ENCODE measurements at places on chromosomes 3 and 15. TPM values are rescaled to one million over a fixed set of nuclear protein-coding genes. Genes with fewer than 3 reads are reported as not detected.

DNA sequence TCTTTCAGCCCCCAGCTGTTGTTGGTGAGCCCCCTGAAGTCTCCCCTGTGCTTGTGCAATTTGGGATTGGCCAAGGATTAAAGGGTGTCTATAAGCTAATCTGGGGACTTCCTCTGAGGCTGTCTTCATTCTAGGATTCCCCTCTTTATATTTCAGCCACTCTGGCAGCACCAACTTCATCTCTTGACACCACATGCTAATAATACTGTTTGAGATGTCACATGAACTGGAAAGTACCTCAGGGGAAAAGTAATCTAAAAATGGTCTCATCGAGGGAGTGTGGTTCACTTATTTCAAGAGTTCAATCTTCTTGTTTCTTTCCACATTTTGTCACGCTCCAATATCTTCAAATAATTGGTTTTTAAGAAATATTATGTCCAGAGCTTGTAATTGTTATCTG lies 279.2 kb upstream of the TMC3 start:
- DNase-seq = no peak

Gene REC114
- total RNA-seq = not detected

Gene DYNC1LI1
- total RNA-seq = 56.1 TPM

- DNase-seq = no peak
These were observed 34.3 kb downstream of the PLXNA1 start for GRCh38 chr3:127017229-127017628.

DNA sequence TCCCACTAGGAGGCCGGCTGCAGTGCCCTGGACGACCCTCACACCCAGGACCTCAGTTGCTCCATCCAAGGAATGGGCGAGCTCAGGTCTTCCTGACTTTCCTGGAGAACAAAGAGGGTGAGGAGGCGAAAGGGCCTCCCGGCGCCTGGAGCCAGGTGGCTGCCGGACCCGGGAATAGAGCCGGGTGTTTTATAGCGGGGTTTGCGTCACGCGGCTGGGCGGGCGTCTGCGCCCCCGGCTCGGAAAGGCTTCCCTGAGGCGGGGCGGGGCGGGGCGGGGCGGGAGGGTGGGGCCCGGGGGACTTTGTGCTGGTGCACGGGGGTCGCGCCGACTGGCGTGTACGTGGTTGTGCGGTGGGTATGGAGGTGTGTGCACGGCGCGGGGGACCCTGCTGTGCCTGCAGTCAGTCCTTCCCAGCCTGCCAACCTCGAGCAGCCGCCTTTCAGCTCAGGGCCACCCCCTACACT lies 4.6 kb upstream of the PRKCD start:
- DNase-seq = no peak

Gene STARD9
- total RNA-seq = 5.9 TPM

GRCh38 chr3:132870541-132870940 lies 148.3 kb upstream of the NPHP3 start:
- peak; percentile 11 for DNase-seq

DNA sequence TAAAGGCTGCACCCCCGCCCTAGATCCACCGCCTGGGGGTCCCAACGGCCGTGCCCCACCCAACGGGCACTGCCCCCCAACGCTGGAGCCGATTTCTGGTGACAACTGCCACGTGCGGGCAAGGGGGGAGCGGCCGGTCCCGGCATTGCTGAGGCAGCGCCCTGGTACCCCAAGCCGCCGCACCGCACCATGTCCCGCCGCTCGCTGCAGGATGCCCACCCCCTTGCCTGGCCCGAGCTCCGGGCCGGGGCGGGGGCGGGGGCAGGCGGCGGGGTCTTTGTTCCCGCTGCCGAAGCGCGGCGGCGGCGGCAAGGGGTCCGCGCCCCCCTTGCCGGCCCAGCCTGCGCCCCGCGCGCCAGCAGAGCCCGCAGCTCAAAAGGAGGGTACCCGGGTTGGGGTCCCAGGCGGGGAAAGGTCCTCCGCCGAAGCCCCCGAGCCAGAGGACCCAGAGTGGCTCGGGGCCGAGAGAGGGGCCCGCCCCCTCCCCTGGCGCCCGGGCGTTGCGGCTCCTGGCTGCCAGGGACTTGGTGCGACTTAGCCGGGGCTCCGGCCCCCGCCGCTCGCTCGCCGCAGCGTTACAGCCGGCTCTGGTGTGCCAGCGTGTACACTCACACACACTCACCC lies 678 bp downstream of the SEMA7A start:
- no peak for DNase-seq

GRCh38 chr15:67969892-67970291 lies 84.2 kb upstream of the PIAS1 start:
- no peak for DNase-seq

- DNase-seq = no peak
These were observed 12.4 kb downstream of the CLDN11 start for GRCh38 chr3:170431054-170431453.

- no peak for DNase-seq
These were observed 88.1 kb upstream of the TGFBR2 start for GRCh38 chr3:30518181-30518864.

Gene MYO1E
- total RNA-seq = 81.3 TPM

GRCh38 chr15:31280046-31280830 lies 46.4 kb upstream of the KLF13 start:
- DNase-seq = peak; percentile 62

GRCh38 chr15:41018534-41018933 lies 65.3 kb downstream of the CHAC1 start:
- DNase-seq = peak; percentile 53

DNA sequence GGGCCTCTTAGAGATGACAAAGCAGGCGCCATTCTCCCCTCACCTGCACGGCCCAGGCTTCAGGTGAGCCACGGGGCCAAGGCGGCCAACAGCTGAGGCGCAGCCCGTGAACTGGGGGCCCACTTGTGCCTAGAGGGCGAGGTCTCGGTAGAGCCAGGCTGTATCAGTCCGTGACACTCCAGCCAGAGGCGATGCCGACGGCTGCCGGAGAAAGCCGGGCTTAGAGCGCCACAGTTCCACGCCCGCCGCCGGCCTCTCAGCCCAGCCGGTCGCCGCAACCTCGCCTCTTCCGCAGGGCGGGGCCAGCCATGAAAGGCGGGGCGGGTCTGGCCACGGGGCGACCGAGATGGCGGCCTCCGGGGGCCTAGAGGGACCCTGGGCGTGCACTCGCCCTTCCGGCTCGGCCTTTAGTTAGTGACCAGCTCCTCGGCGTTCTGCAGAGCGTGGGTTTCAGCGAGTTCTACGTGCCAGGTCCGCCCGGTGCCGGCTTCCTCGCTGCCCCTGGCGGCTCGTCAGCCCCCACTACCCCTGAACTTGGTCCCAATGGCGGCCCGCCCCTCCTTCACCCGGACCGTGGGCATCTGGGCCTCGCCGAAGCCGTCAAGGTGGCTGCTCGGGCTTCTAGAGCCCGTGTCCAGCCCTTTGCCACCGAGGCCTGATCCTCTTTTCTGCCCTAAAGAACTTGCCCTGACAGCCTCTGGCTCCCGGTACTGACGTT lies at the start of gene ZNF621:
Gene ZNF621 (plus strand): TSS at position 393 of the 718 bp plus-strand sequence. CDS start 881 bp downstream, outside the sequence.
- peak; percentile 89 for DNase-seq

Gene EXD1
- total RNA-seq = not detected

Gene STRIT1
- not detected for total RNA-seq

Gene KCNH8
- total RNA-seq = not detected

Gene MLH1
- 85.8 TPM for total RNA-seq

DNA sequence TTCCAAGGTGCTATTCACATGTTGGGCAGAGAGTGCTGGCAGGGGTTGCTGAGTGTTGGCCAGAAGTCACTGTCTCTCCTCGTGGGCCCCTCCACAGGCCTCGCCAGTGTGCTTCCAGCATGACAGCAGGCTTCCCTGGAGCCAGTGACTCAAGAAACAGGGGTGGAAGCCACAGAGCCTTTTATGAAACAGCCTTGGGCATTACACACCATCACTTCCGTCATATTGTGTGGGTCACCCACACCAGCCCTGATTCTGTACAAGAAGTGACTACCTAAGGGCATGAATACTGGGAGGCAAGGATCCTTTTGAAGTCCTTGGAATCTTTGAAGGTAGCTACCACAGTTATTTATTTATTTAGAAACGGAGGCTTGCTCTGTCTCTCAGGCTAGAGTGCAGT lies 177.6 kb upstream of the UBE3A start:
- DNase-seq = no peak

DNA sequence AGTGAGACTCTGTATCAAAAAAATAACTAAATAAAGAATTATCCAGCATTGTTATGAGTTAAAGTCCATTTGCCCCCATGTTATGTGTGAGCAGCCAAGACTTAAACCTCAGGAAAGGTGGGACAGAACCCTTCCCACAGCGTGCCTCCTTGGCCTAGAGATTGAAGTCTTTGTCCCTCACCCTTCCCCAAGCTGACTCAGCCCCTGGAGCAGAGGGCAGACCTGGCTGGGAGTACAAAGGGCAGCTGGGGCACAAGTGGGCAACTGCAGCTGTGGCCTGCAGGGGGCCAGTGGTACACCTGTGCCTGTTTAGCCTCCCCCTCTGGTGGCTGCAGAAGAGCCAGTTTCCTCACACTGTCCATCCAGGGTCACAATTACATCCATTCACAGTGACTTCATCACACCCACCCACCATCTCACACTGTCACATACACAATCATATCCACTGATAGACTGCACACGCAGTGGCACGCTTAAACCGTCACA lies 940 bp upstream of the ACY1 start:
- no peak for DNase-seq

Gene NPAP1
- not detected for total RNA-seq

- DNase-seq = no peak
These were observed 24.6 kb upstream of the APEH start for GRCh38 chr3:49649576-49649975.

Gene SH2D7
- not detected for total RNA-seq

DNA sequence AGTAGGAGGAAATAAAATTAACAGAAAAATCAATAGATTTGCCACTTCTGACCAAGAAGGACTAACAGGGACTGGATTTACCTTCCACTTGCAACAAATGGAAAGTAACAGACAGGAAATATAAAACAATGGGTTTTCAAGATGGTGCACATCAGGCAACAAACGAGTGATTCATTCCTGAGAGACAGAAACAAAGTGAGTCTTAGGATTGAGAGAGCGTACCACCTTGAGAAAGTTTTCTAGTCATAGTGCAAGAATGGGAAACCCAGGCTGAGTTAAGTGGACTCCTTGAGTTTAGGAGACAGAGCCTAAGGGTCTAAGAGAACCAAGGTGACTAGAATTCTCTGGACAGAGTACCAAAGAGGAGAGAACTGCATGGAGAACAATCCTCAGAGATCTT lies 101.7 kb downstream of the PPP2R3A start:
- peak; percentile 8 for DNase-seq

- no peak for DNase-seq
These were observed 58.1 kb downstream of the EXOG start for GRCh38 chr3:38554127-38554827.

Gene SCN11A
- total RNA-seq = not detected

DNA sequence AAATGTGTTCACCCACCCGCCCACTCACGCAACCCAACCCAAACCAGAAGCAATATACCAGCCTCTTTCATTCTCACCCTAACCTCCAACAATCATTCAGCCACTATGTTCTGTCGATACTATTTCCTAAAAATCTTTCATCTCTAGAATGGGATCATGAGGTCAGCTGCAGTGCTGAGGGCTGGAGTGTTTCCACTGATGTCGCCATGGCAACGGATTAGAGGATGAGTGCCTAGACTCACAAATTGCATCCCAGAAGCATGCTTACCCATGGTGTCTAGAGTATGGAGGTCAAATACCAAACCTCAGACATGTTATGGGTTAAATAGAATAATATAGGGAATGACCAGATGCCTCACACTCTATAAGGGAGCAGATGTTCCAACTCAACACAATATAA lies 138.5 kb downstream of the GABRB3 start:
- no peak for DNase-seq

DNA sequence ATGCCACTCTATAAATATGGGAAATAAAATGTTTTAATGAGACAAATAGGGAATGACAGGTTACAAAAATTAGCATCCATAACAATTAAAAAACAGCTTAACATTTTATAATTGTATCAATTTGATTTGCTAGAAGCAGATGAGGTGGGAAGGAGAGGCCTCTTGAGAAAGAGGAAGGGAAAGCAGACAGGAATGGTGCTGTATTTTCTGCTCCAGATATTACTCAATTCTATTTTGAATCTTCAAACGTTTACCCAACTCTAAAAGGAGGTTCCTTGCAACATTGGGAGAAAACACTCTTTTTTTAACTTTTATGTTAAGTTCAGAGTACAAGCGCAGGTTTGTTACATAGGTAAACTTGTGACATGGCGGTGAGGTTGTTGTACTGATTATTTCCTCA lies 44.9 kb upstream of the ALDH1A3 start:
- DNase-seq = no peak

DNA sequence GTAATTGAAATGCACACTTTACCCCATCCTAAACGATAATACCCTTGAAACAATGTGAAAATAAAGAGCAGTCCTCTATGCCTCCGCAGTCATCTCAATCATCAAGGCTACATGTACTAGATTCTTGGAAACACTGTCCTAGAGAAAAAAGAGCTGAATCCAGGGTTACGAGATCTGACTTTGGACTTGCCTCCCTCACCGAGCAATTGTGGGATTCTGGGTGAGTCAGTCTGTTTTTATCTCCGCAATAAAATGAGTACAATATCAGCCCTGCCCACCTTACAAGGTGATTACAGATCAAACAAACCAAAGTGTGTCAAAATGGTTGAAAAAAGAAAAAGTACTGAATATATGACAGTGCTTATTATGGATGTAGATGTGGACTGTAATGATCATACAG lies 152.3 kb upstream of the SNTN start:
- DNase-seq = no peak

Gene WDR76
- 58.3 TPM for total RNA-seq

DNA sequence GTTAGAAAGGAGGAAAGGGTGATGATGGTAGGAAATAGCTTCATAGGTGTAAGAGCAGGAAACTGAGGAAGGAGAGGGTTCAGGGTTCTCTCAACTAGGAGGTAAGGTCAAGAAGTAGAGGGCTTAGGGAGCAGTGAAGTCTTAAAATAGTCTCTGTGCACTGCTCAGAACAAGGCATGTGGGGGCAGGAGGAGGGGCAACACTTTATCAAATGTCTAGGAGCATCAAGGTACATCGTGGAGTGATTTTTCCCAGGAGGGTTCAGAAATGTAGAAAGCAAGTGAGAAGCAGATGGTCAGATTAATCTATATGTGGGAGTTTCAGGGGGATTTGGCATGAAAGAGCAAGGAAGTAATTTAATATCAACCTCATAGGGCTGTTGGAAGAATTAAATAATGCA lies 58.8 kb downstream of the TNIK start:
- no peak for DNase-seq

Gene SAMMSON
- 0.48 TPM for total RNA-seq

GRCh38 chr15:101394056-101394630 lies 95.4 kb downstream of the PCSK6 start:
- no peak for DNase-seq

- peak; percentile 39 for DNase-seq
These were observed 46.9 kb downstream of the CHSY1 start for GRCh38 chr15:101204739-101205535.

- DNase-seq = peak; percentile 14
These were observed 60.2 kb upstream of the FAM174B start for GRCh38 chr15:92715758-92716157.

DNA sequence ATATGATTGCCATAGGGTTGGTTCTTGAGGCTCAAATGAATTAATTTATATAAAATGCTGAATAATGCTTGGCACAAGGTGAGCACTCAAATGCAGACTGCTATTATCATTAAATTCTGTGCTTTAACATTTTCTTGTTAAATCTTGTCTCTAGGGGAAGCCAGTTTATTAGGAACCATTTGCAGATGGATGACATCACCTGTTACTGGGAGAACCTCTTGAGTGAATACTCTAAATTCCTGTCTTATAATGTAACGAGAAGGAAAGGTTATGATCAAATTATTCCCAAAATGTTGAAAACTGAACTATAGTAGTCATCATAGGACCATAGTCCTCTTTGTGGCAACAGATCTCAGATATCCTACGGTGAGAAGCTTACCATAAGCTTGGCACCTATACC lies 6.2 kb upstream of the TIMMDC1 start:
- DNase-seq = no peak

- peak; percentile 39 for DNase-seq
These were observed 15.4 kb downstream of the RASGRP1 start for GRCh38 chr15:38549222-38549621.
